ENCODE measurements at places on chromosomes 7 and 10.

DNA sequence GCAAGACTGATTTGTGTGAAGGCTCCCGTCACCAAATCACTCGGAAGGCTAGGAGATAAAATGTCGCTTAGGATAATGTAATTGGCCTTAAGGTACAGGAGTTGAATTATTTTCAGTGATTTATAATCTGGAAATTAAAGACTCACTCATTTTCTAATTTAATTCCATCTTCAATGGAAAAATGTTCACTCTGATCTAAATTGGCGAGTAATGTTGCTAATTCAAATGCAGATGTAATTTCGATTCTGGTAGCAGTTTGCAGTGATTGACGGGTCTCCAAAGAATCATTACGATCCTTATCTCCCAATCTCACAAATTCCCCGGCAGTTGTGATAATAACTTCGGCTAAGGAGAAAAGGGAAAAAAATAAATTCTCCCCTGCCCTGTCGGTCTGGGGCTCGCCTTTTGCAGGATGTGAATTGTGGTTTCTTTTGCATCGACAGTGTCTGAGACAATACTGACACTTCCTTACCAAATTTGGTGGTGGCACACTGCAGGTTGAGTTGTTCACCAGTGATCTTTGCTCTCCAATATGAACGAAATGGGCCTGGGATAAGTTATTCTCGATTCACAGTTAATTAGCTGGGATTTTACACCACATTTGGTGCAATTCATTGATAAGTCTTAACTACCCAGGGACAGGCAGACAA, 215.1 kb upstream of the GPR26 start:
- DNase-seq: no peak

DNA sequence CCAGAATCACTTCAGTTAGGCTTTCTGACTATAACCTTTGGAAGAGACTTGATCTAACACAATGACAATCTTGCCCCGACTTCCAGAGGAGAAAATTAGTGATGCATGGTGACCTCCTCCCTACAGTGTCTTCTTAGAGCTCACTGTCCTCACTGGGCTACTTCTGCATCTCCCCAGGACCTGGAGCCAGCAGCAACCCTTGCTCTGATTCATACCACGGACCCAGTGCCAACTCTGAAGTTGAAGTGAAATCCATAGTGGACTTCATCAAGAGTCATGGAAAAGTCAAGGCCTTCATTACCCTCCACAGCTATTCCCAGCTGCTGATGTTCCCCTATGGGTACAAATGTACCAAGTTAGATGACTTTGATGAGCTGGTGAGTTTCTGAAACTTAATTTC, 12.6 kb downstream of the CPA2 start:
- DNase-seq: no peak

DNA sequence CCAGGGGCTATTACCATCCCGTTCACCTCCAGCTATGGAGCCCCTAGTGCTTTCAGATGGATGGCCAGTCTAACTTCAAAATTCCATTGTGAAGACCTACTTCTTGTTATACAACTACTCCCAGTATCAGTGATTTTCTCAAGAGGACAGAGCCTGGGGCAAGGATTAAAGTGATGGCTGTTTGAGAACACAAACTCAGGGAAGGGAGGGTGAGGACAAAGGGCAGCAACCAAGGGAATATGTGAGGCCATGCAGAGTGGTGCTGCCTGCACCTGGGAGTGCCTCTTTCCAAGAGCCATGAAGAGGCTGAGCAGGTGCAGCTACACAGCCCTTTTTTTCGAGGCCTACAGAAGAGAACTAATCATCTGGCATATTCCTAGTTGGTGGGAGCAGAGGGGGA, 303.5 kb upstream of the BMPER start:
- DNase-seq: no peak

DNA sequence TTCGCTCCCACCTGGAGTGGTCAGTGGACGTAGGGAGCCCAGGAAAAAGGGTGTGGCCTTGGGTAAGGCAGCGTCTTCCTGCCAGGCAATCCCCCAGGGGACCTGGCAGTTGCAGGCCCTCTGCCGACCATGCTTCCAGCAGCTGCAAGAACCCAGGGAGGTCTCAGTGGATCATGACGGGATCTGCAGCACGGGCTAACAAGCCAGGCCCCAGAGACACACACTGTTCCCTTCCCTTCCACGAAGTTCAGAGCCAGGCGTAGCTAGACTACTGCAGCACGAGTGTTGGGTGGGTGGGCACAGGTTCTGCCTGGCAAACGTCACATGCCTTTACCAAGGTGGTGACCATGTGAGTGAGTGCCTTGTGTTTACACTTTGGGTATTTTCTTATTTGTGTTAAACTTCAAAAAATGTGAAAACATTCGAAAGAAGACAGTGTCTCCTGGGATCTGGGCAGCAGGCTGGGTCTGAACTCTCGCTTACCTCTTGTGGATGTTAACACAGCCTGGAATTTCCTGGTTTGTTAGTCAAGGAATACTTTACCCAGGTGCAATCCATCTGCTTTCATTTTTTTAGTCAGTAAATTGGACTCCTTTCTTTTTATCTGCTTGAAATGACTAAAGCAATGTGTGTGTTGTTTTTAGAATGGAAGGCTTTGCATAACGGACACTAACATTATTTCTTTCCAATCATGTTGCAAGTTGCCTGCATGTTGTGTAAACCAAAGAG, 48.2 kb upstream of the VIPR2 start:
- DNase-seq: no peak

DNA sequence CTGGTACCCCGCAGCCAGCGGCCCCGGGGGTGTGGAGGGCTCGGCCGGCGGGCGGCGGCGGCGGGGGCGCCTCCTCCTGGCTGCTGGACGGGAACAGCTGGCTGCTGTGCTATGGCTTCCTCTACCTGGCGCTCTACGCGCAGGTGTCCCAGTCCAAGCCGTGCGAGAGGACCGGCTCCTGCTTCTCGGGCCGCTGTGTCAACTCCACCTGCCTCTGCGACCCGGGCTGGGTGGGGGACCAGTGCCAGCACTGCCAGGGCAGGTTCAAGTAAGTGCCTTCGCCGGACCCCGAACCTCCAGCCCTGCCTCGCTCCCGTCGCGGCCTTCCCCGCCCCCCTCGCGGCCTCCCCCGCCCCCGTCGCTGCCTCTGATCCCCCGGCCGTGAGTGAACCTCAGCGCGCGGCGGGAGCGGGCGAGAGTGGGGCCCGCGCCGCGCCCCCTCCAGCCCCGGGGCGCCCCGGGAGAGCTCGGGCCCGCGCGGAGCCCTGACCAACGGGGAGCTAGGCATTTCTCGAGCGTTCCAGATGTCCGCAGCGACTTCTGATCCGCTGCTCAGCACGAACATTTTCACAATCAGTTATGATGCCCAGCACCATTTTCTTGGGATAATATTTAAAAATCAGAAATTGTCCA, 727 bp downstream of the ATRNL1 start:
- no peak for DNase-seq

DNA sequence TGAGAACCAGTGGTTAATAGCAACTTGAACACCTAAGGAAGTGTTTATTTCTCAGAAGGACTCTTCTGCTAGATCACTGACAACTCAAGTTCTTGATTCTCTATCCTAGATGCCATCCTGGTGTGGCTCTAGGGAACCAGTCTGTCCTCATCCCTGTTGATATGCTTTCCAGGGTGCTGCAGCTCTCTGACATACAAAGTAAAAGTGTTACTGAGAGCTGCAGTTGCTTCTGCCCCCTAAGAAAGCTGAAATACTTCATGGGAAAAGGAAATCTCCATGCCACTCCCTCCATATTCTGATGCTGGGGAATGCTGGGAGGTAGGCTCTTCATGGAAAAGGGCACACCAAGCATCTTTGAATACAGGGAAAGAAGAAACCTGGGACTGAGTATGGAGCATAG, 168.1 kb downstream of the KLF6 start:
- DNase-seq: no peak

- no peak for DNase-seq
Measured at GRCh38 chr7:96495751-96496216, 173.9 kb upstream of the SLC25A13 start.

GRCh38 chr7:151080522-151081169, at the start of gene FASTK:
TSS of gene FASTK (minus strand) at chr7:151080809. CDS start at chr7:151080766, 43 bp downstream.
- peak; percentile 95 for DNase-seq

GRCh38 chr7:41065663-41066062, 637.2 kb downstream of the INHBA start:
- DNase-seq: no peak

DNA sequence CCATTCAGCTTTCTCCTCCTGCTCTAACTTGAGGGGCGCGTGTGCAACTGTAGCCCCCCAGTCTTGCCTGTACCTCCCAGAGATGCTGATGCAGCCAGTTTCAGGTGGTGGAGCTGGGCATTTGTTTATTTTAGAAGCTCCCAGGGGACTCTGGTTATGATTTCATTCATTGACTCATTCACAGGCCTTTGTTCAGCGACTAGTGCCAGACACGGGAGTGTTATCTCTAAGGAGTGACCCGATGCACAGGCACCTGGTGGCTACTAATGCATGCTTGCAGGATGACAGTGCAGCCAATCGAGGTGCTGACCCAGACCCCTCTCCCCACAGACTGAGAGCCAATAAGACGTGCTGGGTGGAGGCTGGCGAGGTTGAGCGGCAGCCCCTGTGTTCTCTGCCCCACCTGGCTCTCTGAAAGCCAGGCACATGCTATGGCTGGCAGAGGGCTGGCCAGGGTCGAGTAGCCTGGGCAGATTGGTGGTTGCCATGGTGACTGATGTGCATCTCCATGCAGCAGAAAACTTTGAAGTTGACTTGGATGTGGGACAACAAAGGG, 19.7 kb upstream of the SLC18A2 start:
- peak; percentile 20 for DNase-seq

DNA sequence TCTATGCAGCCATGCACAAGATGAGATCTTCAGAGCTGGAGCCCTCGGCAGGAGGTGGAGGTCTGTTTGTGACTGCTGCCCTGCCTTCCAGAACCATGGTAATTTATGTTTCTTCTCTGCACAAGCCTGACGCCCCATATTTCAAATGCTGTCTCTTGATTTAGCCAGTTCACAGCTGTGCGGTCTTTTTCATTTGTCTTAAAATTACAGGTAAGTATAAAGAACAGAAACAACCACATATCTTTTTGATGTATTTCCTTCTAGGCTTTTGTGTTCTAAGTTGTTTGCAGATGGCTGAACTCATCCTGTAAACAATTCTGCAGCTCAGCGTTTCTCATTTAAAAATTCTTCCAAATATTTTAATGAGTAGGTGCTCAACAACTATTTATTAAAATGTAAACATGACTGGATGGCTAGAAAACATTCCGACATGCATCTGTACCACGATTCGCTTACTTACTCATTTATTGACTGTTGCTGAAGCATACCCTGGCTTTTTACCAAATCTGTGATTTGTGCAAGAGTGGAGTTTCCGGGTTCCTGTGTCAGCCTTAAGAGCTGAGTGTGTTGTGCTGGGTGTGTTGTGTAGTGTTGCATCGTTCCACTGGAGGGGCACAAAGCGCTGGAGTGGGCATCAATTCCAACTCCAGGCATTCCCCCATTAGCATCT, 58.9 kb downstream of the PIP4K2A start:
- DNase-seq: peak; percentile 22

DNA sequence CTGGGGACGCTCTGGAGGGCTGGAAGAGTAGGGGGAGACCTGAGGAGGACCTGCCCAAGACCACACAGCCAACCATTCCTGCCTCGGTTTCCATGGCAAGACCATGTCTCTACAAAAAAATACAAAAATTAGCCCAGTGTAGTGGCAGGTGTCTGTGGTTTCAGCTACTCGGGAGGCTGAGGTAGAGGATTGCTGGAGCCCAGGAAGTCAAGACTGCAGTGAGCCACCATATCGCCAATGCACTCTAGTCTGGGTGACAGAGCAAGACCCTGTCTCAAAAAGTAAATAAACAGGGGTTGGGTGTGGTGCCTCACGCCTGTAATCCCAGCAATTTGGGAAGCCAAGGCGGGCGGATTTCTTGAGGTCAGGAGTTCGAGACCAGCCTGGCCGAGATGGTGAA, 48.7 kb downstream of the CLIP2 start:
- no peak for DNase-seq

- no peak for DNase-seq
Measured at GRCh38 chr7:157886711-157887110, 549.9 kb downstream of the DNAJB6 start.

DNA sequence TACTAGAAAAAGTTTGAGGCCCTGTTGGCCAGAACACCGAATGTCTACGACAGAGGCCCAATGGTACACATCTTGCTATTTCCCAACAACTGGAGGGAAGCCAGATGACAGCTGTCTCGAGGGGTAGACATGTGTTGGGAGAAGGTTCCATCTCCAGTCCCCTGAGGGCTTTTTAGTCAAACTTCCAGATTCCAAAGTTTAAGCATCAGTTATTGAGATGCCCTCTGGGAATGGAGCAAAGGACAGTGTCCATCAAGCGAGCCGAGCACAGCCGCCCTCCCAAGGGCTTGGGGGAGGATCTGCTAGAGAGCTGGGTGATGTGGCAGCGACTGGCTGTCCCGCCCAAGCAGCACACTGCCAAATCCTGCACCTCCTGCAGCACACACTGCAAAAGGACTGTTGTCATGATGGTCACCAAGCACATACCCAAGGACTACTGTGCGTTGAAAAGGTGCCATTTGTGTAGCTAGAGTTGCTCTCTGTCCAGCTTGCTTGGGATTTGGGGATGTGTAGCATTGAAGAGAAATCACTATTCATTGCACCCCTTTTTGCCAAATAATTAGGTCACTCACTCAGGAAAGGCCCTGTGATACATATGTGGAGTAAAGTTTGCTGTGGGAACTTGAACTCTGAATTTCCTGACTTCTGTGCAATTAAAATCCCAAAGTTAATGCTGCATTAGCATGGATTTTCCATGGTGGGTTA, 164.6 kb downstream of the TRIL start:
- DNase-seq: peak; percentile 26

GRCh38 chr10:33556620-33557019, 222.2 kb upstream of the NRP1 start:
- no peak for DNase-seq

DNA sequence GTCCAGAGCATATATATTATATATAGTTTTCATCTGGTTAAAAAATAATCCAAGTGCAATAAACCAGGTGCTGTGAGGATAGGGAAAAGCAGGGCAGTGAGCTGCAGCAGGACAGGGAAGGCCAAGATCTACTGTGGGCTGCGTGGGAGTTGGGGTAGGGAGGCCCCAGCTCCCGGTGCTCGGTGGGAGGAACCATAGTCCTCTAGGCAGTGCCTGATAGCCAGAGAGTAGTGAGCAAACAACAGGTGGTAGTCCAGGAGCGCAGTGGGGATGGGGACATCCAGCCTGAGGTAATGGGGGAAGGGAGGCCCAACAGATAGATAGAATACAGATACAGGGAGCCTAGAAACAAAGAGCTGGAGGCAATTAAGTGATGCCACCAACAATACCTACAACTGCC, 4.1 kb upstream of the BMPR1A start:
- DNase-seq: no peak

DNA sequence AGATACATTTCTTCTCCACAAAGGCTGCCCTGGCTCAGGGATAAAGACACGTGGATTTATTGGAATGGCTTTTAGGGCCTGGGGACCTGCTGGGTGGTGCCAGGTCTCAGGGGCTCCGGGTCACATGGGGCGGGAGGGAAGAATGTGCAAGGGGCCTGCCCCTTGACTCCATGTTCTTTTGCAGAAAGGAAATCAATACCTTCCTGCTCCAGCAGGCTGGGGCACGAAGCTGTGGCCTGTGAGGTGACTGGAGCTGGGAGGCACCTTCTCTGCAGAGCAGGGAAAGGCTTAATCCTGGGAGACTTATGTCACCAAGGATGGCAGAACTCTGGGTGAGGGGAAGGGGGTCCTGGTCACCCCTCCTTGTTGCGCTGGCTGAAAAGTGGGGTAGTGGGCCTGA, 42.3 kb upstream of the GNA12 start:
- DNase-seq: no peak

GRCh38 chr10:11870461-11870780, 47.3 kb downstream of the PROSER2 start:
- no peak for DNase-seq

- no peak for DNase-seq
Measured at GRCh38 chr7:105354383-105354782, 34.3 kb downstream of the SRPK2 start.
